ENCODE measurements at places on chromosomes 3 and 15.
A peak's percentile ranks its signal among the peaks of the same experiment; 100 is the strongest.

DNA sequence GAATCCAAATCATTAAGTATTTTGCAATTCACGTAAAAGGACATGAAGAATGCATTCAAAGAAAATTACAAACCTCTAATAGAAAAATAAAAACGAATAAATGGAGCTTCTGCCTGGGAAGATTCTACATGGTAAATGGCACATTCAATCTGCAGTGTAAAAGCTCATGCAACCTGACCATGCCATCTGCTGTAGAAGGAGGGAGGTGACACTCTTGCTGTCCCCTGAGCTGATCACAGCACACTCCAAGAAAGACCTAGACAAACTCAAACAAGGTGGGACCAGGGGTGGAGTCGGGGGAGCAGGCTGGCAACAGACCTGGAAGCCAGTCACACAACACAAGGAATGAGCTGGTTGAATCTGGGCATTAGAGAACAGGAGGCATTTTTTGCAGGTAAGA lies 101.8 kb downstream of the BDH1 start:
- DNase-seq = no peak

GRCh38 chr3:128012050-128012449 lies 40.2 kb upstream of the SEC61A1 start:
- no peak for DNase-seq

DNA sequence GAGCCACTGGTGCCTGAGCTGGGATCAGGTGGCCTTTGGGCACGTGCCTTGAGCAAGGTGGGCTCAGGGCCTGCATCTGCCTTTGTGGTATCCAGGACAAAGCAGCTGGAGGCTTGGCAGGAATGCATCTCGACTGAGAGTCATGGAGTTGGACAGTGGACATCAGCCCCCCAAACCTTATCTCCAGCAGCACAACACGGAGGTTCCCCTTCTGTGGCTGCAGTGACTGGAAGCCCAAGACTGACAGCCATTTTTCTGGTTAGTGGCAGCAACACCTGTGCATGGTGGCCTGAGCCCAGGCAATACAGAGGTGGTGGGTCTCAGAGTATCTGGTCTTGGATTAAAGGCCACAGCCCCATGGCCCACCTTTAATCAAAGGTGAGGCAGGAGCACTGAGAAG lies 27.8 kb upstream of the TSEN2 start:
- DNase-seq = no peak

GRCh38 chr3:168511428-168512014 lies 415.8 kb upstream of the GOLIM4 start:
- no peak for DNase-seq

DNA sequence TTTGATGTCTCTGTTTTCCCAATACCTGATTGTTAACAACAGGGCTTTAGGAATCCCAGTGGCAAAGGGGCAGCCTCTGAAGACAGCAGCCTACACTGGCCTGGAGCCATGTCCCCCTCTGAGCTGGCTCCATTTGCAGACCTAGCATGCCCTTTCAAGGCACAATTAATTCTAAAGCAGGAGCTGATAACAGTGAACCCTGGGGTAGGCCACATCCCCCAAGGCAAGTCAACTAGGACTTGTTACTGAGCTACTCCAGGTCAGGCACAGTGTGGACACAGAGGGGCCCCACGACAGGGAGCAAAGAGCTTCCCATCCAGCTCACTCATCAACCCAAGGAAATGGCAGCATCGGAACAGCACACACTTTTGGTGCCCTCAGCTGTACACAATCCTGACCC lies 51.9 kb downstream of the SPSB4 start:
- DNase-seq = peak; percentile 90

DNA sequence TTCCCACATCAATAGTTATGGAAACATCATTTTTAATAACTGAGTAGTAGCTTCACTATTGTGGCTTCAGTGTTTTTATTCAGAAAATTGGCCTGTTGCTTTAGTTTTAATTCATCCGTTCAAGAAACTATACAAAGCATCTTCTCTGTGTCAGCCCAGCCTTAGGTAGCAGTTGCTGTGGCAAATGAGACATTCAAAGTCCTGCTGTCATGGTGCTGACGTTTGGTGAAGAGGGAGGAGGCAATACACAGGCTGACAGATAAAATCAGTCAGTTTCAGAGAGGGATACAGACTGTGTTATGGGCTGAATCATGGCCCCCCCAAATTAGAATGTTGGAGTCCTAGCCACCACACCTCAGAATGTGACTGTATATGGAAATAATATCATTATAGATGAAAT lies 56.5 kb downstream of the SLC7A14 start:
- no peak for DNase-seq

- DNase-seq = no peak
Measured at GRCh38 chr15:100036015-100036414, 302.8 kb upstream of the LYSMD4 start.

DNA sequence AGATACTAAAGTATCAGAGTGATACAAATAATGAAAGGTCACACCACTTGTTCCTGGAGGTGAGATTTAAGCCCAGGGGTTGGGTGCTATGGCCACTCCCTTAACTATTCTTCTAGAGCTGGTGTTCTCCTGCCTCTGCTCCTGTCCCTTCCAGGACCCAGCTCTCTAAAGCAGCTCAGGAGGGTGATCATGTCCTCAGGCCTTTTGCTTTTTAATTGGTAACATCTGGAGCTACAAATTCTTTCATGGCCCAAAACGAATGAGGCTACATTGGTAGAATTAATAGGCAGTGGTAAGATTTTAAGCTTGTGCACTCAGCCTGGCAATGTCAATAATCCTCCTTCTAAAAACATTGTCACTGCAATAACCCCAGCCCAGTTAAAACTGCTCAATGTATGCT lies 38.2 kb upstream of the CNOT10 start:
- peak; percentile 10 for DNase-seq

Measured in ELF-1 (cell line).